ENCODE measurements at places on chromosomes 11 and 22.

DNA sequence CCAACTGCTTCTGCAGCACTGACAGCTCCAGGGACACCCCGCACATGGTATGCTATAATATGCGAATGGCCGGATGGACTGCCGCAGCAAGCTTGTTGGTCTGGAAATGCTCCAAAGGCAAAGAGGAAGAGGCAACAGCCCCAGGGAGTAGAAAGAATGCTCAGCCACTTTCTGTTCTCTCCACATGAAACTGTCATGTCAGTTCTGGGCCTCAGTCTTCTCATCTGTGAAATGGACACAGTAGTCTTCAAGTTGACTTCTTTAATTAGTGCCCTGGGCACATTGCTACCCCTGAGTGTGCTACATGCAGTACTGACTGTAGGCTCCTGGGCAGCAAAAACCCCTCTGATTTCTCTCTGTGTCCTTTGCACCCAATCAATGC lies 19.9 kb downstream of the IL10RA start:
- no peak for DNase-seq

- DNase-seq: no peak
These were observed 135.9 kb downstream of the DBX1 start for GRCh38 chr11:20024172-20024935.

DNA sequence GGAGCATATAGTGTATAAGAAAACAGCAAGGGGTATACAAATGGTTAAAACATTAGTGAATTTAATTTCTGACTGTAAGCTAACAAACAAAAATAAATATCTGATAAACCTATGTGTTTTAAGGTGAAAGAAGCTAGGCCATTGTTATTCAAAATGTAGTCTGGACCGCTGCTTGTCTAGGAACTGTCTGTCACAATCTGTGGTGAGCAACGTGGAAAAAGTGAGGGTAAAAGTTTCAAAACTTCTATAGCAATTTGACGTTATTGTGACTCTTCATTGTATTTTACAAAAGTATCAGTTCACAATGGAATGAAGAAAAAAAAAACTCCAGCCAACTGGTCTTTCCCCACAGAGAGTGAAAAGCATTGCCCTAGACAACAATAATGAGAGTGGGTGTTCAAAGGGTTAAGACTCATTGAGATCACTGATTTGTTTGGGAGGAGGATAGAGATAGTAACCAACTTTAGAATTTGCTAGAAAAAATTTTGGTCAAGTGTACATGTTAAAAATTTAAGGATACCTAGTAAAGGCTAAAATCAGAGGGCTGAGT lies 79.1 kb downstream of the UVRAG start:
- no peak for DNase-seq

DNA sequence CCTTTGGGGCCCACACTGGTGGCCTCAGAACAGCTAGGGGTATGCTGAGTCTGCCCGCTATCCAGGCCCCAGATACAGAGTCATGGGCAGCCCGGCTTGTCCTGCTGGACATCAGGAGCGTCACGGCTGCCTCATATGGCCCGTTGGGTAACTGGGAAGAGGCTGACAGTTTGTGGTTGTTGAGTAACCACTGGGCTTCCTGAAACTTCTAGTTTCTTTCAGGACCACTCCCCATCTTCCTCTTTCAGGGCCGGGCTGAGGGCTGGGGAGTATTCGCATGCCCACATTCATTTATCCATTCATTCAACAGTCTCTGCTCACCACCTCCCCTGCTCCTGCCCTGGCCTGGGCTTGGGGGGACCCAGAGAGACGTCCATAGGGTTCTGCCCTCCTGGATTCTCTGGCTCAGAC lies 13.4 kb upstream of the P2RY2 start:
- no peak for DNase-seq

- DNase-seq: no peak
These were observed 7.6 kb upstream of the MICAL2 start for GRCh38 chr11:12102588-12103410.

DNA sequence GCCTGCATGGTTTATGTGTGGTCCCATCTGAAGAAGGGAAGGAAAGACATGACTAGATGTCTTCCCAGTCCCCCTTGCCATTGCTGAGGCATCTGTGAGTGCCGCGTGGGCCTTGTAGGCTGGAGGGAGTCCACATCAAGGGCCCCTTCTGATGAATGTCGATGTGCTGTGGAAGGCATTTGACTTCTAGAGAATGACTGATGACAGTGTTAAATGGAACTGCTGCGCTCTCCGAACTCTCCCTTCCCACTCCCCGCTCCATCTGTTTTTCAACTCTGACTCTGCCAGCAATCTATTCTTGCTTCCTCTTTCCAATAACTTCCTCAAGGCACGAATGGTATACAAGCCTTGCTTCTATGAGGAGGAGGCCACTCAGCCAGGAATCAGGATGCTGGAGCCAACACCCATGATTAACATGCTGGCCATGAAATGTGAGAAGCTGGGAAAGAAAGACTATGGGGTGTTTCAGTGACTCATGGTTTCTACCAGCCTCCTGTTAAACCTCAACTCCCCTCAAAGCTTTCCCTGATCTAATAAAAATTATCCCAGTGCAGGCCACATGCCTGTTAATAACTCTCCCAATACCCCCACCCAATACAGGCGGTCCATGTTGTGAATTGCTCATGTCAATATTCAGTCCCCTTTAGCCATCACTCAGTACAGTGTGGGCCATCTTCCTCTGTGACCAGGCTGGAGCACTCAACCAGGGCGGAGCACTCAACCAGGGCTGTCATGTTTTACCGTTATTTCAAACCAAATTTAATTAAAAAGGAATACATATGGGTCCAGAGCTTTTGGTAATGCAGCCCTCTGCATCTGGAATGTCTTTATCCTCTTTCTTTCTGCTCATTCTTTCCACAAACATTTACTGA lies 46.4 kb upstream of the TBCEL start:
- DNase-seq: peak; percentile 23

- peak; percentile 50 for DNase-seq
These were observed 714 bp downstream of the SDF2L1 start for GRCh38 chr22:21642584-21643448.

Data from astrocyte of the spinal cord (primary cell).